ENCODE measurements at places on chromosomes 13 and 19.
A peak's percentile ranks its signal among the peaks of the same experiment; 100 is the strongest.

- peak; percentile 63 for DNase-seq
Measured at GRCh38 chr19:49497047-49497788, 984 bp downstream of the RPS11 start.

DNA sequence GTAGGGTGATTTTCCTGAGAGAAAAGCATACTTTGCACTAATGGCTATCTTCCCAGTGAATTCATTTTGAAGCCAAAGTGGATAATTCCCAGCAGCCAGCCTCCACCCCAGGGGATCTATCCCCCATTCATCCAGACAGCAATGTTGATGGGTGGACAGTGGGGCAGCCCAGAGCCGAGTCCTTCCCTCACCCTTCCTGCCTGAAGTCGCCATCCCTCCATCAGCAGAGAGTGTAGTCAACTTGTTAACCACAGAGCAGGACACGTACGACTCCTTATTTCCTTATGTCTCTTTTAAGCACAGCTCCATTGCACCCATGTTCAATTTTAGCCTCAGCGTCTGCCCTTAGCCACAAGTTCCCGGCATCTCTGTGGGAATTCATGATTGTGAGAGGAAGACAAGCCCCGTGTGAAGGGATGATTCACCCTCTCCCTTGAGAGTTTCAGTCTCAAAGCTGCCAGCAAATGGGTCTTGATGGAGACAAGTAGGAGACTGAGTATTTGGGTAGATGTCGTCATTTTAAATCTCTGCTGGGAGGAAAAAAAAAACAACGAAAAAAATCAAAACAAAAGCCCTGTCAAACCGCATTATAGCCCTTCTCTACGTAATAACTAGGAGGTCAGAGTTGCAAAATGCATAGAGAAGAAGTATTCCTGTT, 58.3 kb upstream of the MEDAG start:
- peak; percentile 95 for DNase-seq

DNA sequence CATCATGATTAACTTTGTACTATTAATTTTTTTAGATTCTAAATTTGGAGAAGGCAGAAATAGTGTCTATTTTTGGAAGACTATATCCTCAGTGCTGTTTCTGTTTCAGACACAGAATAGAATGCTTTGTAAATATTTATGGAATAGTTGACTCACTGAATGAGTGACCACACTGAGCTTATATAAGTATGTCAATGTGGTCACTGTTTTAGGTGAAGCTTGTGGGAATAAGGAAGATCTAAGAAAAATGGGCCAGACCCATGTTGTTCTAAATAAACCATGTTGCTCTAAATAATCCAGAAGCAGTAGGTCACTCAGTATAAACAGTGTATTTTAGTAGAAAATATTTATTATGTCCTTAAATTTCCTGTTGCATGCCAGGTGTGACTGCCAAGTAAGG, 45.5 kb upstream of the DACH1 start:
- no peak for DNase-seq

GRCh38 chr13:76637641-76638141, 248.5 kb downstream of the KCTD12 start:
- DNase-seq, result peak; percentile 15

GRCh38 chr19:10501971-10502523, 1.1 kb downstream of the KEAP1 start:
- peak; percentile 78 for DNase-seq

GRCh38 chr19:50479761-50480251, 3.2 kb upstream of the GARIN5A start:
- DNase-seq, result no peak

DNA sequence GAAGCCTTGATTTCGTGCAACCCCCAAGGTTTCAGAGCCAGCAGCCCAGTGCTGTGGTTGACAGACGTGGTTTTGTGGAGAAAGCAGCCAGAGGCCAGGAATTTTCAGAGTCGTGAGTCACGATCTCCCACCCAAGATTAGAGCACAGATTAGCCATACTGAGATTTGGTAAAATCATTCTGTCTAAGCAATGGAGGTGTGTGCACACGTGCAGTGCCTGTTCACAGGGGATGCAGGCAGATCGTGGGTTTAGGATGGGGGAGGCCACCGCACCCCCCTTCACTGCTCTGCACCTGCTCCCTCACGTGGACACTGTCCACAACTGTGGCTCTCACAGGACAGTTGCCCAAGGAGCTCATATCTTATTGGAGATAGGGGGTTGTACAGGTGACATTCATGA, 46.6 kb upstream of the GPR183 start:
- DNase-seq, result no peak

DNA sequence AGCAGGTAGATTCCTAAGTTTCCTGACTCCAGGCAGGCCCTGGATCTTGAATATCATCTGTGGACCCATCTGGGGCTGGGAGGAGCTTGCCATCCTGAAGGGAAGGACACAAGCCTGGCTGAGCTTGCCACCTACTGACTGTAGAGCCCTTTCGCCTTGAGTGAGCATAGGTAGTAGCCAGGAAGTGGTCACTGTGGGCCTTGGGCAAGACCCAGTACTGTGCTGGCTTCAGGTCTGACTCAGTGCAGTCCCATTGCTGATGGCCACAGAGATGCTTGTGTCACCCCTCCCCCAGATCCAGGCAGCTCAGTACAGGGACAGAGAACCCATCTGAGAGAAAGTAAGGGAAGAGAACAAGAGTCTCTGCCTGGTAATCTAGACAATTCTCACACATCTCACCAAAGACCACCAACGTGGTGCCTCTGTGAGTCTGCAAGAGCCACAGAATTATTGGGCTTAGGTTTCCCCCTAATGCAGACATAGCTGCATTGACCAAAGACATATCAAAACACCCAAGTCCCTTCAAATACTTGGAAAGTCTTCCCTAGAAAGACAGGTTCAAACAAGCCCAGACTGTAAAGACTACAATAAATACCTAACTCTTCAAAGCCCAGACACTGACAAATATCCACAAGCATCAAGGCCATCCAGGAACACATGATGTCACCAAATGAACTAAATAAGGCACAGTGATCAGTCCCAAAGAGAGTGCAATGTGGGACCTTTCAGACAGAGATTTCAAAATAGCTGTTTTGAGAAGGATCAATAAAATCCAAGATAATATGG, 108.2 kb upstream of the WASF3 start:
- no peak for DNase-seq

DNA sequence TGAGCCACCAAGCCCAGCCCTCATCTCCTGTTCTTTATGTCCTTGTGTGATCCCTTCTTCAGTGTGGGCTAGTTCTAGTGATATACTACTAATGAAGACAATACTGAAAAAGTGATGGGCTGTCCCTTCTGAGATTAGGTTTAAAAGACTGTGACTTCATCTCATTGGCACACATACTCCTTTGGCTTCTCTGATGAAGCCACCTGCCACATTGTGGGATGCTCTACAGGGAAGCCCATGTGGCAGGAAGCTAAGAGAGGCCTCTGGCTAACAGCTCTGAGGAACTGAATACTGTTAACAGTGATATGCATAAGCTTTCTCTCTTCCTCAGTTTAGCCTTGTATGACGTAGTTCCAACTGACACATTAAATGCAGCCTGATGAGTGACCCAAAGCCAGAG, 13.6 kb downstream of the CSNK1A1L start:
- no peak for DNase-seq

DNA sequence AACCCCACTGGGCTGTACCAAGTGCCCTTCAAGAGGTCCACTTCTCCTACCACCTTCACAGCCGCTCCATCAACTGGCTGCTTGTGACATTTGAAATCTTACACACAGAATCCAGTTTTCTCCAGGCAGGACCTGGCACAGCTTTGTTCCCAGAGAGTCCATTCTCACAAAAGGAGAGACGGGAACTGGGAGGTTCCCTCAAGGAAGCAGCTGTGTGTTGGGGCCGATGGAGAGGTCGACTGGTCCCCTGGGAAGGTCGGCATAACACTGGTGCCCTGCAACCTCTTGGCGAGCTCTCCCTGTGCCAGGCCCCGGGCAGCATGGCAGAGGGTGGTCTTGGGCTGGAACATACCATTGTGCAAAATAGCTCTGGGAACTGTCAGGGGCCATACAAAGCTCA, 21.5 kb downstream of the ELL start:
- DNase-seq, result no peak

DNA sequence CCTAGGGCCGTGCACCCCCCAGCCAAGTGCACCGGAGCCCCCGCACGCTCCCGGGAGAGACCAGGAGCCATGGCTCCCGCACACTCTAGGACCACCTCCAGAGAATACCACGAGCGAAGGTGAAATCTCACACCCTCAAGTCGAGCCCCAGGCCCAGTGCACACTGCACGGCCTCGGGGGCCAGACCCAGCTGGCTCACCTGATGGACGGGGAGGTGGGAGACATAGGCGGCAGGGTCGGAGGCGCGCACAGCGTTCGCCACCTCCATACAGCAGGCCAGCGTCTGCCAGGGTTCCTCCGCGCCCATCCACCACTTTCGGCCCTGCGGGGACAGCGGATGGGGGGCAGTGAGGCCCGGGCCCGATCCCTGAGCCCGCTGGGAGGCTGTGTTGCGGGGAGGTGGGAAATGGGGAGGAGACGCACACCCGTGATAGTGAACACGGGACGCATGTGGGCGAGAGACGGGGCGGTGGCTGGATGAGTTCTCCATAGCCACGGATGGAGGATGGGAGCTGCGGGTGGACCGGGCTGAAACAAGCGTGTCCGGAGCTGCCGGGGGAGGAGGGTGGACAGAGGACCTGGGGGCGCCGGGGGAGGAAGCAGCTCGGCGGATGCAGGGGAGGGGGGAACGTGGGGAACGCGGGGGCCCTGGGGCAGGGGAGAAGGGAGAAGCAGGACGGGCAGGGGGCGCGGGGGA, 13.0 kb downstream of the POLRMT start:
- no peak for DNase-seq

DNA sequence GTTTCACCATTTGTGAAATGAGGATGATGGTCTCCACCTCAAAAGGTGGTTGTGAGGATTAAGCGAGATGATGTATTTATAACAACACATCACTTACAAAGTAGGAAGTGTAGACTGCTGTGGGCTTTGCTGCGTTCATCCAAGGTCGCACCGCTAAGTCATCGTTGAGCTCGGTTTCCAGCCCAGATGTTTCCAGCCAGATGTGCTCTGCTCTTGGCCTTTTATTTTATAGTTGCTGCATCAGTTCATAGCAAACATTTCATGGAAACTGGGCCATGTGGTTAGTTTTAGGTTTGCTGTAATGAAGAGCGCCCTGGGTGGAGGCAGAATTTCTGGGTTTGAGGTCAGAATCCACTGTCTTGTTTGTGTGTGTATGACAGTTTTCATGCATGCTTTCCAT, 76.5 kb upstream of the RNF113B start:
- DNase-seq, result no peak

DNA sequence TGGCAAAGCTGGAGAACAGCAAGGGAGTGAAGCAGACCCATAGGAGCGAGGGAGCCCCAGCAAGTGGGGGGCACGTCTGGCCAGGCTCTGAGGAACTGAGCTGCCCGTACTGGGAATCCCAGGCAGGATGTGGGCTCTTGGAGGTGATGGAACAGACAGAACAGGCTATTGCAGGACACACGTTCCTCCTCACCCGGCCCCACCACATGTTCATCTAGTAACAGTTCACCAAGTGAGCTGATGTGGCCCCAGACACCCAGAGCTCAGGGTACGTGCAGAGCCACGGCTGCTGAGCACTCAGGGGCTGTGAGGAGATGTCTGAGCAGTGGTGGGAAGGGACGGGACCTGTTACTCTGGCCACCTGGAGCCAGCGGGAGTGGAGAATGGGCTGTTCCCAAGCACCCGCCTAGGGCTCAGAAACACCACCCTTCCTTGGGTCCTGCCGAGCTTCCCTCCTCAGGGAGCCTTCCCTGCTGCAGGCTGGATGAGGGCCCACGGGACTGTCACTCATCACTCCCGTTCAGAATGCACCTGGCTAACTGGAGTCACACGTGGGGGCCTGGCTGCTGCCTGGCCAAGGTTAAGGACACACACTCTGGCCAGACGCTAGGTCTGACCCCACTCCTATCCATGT, 18.4 kb downstream of the ELL start:
- DNase-seq, result no peak

GRCh38 chr13:78239714-78240113, 321.1 kb upstream of the EDNRB start:
- DNase-seq, result no peak

DNA sequence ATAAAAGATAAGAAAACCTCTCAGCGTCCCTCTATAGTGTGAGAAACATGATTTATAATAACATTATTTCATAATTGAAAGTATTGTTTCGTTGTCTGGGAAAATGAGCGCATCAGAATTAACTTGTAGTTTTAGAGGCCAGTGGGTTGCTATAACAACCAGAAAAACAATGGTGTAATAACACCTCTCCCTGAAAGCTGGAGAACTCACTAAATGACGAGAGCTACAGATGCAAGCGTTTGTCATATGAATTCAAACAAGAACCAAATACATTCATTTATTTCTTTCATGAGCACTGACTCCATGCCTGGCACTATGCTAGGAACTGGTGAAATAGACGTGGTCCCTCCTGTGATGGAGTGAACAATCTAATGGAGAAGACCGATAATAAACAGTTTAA, 16.3 kb downstream of the KBTBD7 start:
- DNase-seq, result no peak

GRCh38 chr13:50998326-50998725, 88.7 kb downstream of the RNASEH2B start:
- no peak for DNase-seq

DNA sequence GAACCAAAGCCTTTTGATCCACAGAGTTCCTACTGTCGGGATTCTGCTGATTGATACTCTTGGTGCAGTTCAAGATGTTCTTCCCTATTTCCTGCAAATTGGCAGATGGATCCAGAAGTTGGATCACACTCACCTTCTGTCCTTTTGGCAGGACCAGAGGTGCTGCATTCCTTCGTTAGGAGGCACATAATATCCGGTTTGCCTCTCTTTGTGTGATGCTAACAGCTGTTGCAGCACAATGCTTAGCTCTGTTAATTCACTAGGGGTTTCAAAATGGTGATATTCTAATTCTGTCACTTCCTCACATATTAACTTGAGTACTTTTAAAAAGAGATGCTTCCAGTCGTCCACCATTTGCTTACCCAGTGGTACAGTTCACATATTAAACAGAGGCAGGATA, 15.2 kb upstream of the CHST8 start:
- DNase-seq, result no peak

GRCh38 chr13:51764184-51765141, 39.5 kb downstream of the DHRS12 start:
- DNase-seq, result peak; percentile 68

DNA sequence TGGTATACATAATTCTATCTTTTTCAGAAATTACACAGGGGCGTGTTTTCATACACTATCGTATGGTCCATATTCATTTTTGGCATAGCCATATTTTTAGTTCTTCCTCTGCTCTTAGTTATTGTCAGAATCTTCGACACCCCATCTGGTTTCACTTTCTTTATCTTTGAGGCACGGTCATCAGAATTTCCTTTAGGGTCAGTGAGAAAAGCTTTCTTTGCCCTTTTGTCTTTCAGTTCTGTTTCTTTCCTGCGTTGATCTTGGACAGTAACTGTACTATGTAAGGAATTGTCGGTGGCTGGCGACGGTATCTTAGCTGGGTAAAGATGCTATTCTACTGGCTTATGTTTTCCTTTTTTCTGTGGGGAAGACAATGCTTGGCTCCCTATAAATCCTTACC, 10.6 kb upstream of the KIR2DL4 start:
- DNase-seq, result no peak

DNA sequence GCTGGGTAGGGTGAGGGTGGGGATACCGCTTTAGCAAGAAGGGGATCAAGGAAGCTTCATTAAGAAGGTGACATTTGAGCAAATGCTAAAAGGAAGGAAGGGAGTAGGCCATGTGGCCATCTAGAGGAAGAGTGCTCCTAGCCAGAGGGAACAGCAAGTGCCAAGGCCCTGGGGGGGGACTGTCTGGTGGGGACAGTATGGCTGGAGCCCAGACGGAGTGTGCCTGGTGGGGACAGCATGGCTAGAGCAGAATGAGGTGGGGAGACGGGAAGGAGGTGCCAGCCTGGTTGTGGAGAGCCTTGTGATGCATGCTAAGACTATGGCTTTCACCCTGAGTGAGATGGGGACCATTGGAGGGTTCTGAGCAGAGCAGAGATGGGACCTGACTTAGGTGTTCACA, 2.1 kb upstream of the TGFB1 start:
- DNase-seq, result no peak
